ENCODE measurements at places on chromosomes 13 and 19.

DNA sequence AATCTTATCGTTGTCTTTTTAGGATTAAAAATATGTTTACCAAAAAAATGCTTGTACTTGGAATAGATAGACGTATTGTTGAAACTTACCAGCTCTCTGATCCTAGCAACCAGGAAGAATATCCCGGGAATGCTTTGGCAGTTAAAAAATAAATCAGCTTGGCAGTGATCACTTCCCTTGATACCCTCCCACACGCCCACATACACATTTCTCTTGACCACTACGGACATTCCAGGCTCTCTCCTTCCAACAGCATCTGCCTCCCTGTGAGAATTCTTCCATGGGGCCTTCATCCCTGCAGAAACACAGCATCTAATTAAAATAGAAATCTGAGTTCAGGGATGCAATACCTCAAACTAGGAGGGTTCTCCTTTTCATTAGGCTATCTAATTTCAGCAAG, 57.9 kb downstream of the THSD1 start:
- DNase-seq, result no peak

GRCh38 chr19:29680447-29680846, 15.2 kb downstream of the PLEKHF1 start:
- peak; percentile 81 for DNase-seq

DNA sequence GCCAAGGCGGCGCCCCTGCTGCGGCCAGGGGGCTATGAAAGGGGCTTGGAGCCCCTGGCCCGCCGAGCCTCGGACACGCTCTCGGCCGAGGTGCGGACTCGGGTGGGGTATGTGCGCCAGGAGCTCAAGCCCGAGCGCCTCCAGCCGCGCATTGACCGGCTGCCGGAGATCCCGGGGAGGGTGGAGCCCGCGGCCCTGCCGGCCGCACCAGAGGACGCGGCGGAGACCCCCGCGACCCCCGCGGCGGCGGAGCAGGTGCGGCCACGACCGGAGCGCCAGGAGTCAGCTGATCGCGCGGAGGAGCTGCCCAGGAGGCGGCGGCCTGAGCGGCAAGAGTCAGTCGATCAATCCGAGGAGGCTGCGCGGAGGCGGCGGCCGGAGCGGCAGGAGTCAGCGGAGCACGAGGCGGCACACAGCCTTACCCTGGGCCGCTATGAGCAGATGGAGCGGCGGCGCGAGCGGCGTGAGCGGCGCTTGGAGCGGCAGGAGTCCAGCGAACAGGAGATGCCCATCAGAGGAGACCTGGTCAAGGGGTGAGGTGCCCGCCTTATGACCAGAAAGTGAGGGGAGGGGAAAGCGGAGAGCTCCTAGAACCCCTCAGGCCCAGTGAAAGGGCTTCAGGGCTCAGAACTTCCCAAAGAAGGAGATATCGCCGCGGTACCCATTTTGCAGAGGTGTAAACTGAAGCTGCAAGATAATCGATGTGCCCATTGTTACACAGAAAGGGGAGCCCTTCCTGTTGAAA, 8.8 kb upstream of the SHKBP1 start:
- no peak for DNase-seq

- DNase-seq, result no peak
These were observed 1.4 kb downstream of the PLIN4 start for GRCh38 chr19:4516939-4517300.

DNA sequence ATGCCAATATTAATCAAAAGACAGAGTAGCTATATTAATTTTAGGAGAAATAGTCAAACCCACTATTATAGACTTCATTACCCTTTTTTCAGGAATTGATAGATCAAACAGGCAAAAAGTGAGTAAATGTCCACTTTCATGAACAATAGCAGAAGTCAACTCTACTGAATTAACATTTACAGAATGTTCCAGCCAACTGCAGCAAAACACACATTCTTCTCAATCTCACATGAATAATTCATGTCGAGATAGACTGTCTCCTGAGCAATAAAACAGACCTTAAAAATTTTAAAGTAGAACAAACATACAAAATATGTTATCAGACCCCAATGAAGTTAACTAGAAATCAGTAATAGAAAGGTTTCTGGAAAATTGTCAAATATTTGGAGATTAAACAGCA, 118.4 kb downstream of the MYO16 start:
- no peak for DNase-seq

All from activated T-cell treated with anti-CD3 and anti-CD28 coated beads for 48 hours (primary cell).